ENCODE measurements at places on chromosomes 5 and 9.

- H3K36me3 ChIP-seq: no peaks in the 10 kb centered on the region
- peaks cover 2% of the 10 kb centered on the region for H3K27me3 ChIP-seq
- no peak overlapping the region for H3K27ac ChIP-seq
- no peak for DNase-seq
- no peaks in the 10 kb centered on the region for H3K4me1 ChIP-seq
Observed at GRCh38 chr9:134932606-134933005, 14.9 kb upstream of the FCN1 start.

DNA sequence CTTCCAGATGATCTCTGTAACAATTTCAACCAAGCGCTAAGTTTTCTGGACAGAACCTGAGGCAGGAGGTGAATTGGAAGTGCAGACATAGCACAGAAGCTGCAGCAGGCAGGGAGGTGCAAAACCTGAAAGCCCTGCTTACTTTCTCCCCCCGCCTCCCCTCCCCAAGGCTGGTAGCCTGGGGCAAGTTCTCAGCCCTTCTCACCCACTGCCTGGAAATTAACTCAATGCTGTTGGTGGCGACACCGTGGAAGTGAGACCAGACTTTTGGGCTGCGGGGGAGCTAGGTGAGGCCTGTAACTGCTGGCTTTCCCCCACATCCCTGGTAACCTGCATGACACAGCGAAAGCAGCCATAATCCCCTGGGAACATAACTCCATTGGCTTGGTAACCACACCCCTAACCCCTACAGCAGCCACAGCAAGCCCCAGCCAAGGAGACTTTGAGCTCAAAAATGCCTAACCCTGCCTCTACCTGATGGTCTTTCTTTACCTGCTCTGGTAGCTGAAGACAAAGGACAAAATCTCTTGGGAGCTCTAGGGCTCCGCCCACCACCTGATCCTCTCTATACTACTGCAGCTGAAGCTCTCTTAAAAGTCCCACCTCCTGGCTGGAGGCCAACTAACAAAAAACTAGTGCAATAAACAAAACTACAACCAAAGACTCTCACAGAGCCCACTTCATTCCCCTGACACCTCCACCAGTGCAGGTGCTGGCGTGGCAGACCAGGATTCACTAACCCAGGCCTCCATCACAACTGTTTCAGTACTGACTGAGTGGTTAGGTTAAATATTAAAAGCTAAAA is 11.9 kb upstream of the OR13C8 start:
- H3K4me3 ChIP-seq: no peak overlapping the region
- H3K36me3 ChIP-seq: no peaks in the 10 kb centered on the region
- no peak for DNase-seq
- no peaks in the 10 kb centered on the region for H3K27me3 ChIP-seq
- no peak overlapping the region for H3K27ac ChIP-seq

DNA sequence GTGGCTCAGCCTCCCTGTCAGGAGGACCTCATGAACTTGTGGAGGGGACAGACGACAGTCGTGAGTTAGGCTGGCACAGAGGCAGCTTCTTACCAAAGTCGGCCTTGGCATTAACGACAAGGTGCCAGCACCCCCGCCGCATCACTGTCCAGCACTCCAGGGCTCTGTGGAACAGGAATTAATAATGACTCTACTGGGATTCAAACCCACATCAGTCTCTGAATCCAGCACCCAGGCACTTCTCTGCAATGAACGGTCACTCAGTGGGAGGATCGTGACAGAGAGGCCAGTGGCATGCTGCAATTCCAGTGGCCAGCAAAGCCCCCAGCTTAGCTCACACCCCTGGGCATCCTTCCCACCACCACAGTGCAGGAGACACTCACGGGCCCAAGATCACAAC is 263.3 kb upstream of the ADAMTS16 start:
- H3K27me3 ChIP-seq: no peaks in the 10 kb centered on the region
- H3K36me3 ChIP-seq: no peaks in the 10 kb centered on the region
- DNase-seq: no peak
- H3K4me1 ChIP-seq: no peaks in the 10 kb centered on the region
- no peak overlapping the region for H3K4me3 ChIP-seq
- H3K27ac ChIP-seq: no peak overlapping the region

GRCh38 chr9:107838766-107839165 is 349.2 kb upstream of the KLF4 start:
- no peak overlapping the region for H3K4me3 ChIP-seq
- H3K27ac ChIP-seq: no peak overlapping the region
- no peaks in the 10 kb centered on the region for H3K4me1 ChIP-seq

DNA sequence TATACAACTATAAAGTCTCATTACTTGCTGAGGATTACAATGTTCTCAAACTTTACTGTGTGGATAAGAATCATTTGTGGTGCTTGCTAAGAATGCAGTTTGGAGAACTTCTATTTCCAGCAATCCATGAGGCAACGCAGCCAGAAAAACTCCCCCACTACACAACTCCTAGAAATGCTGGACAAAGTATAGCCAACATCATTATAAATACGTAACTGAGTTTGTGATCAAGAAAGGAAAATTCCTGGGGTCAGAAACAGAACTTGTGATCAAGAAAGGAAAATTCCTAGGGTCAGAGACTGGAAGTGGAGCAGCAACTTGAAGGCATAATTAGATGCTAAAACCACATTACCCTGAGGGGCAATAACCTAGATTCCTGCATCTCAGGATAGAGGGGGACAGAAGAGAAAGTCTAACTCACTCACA is 81.1 kb downstream of the MAT2B start:
- H3K4me3 ChIP-seq: no peak overlapping the region
- H3K27me3 ChIP-seq: no peaks in the 10 kb centered on the region
- no peak for DNase-seq
- no peaks in the 10 kb centered on the region for H3K36me3 ChIP-seq
- H3K4me1 ChIP-seq: no peaks in the 10 kb centered on the region
- no peak overlapping the region for H3K27ac ChIP-seq

DNA sequence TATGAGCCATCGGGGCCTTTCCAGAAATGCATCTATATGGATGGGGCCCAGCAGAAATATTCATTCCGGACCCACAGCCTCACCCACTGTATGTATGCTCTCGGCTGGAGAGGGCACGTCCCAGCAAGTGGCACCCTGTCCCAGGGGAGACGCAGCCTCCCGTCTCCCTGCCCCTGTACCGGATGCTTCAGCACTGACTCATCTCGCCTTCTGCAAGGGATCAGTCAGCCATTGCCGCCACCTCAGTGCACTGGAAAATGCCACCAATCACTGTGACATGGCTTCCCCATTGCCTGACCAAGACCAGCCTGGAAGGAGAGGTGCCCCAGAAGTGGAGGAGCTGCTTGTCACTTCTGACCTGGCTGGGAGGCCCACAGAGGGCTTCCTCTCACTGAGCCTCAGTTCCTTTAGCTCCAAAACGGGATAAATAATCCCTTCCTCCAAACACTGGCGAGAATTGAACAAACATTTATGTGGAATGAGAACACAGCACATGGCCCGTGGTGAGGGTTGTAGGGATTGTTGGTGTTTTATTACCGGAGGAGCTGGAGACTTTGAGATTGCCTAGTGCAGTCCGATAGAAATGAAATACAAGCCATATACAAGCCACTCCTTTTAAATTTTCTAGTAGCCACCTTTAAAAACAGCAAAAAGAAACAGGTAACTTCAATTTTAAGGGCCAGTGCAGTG is 43.9 kb upstream of the ORM1 start:
- H3K27ac ChIP-seq: no peak overlapping the region
- no peak overlapping the region for H3K4me3 ChIP-seq
- no peaks in the 10 kb centered on the region for H3K4me1 ChIP-seq
- H3K36me3 ChIP-seq: no peaks in the 10 kb centered on the region
- H3K27me3 ChIP-seq: no peaks in the 10 kb centered on the region

DNA sequence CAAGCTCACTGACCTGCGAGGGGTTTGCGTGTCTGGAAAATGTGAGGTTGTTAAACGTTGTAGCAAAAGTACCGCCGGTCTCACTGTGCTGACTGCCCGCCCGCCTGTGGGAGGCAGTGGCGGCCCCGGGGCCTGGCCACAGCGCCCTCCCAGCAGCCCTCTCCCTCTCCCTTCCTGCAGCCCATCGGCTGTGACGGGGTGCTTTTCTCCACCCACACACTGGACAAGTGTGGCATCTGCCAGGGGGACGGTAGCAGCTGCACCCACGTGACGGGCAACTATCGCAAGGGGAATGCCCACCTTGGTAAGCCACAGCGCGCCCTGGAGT is 6.2 kb downstream of the ADAMTSL2 start:
- no peaks in the 10 kb centered on the region for H3K4me1 ChIP-seq
- H3K36me3 ChIP-seq: no peaks in the 10 kb centered on the region
- DNase-seq: no peak
- H3K4me3 ChIP-seq: no peak overlapping the region
- no peak overlapping the region for H3K27ac ChIP-seq
- H3K27me3 ChIP-seq: peaks cover under 1% of the 10 kb centered on the region

- no peak overlapping the region for H3K4me3 ChIP-seq
- no peak for DNase-seq
- H3K4me1 ChIP-seq: peaks cover 2% of the 10 kb centered on the region
- H3K27me3 ChIP-seq: no peaks in the 10 kb centered on the region
Observed at GRCh38 chr5:97042996-97043395, 99.4 kb downstream of the LIX1 start.

DNA sequence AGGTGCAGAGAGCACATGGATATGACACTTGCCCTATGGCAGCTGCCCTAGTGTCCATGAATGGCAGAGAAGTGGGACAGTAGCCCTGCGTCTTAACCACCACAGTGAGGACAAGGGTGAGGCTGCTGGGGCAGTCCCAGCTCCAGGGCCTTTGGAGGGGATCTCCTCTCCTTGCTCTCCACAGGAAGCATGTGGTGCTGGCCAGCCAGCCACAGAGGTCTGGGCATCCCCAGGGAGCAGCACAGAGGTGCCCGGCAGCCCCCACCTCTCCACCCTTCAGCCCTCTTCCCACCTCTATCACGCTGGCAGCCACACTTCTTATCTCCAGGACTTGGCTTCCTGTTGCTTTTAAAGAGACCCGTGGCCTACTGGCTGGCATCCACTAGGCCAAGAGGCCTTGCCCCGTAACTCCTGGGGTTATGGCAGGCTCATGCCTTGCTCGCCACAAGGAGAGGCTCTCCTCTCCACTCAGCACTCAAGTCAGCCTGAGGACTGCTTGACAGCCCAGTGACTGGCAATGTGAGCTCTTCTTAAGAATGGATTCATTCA is 21.9 kb downstream of the CSF2 start:
- no peak for DNase-seq
- no peaks in the 10 kb centered on the region for H3K27me3 ChIP-seq
- peaks cover 16% of the 10 kb centered on the region for H3K36me3 ChIP-seq

DNA sequence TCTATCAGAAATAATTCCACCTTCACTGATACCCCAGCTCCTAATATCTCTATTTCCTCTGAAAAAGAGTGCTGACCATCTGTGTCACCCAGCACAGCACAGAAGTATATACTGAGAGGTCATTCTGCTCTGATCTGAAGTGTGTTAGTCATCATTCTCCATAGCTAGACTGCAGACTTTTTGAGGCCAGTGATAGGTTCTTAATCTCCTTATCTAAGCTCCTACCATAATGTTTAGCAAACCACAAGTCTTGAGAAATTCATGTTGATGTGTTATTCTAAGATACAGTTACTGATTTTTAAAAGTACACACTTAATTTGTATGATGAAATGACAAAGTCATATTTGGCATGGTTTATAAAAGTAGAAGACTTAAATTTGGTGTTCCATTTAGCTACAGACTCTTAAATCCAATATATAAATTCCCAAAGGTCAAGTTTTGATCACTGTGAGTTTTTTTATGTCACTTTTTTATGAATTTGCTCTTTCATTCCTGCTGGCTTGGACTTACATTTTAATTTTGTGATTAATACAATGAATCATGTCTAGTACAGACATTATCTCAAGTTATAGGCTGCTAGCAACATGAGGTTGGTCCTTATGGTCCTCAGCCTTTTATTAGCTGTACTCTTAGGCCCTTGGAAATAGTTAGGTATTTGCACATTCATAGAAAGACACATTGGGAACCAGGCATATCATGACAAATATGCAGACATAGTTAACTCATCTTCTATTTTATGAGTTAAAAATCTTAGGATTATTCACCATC is 380.8 kb downstream of the EBF1 start:
- H3K27ac ChIP-seq: no peak overlapping the region
- H3K4me3 ChIP-seq: no peak overlapping the region
- DNase-seq: no peak
- no peaks in the 10 kb centered on the region for H3K4me1 ChIP-seq

- no peaks in the 10 kb centered on the region for H3K27me3 ChIP-seq
- no peak for DNase-seq
- H3K27ac ChIP-seq: no peak overlapping the region
- H3K4me3 ChIP-seq: no peak overlapping the region
- H3K36me3 ChIP-seq: no peaks in the 10 kb centered on the region
- H3K4me1 ChIP-seq: no peaks in the 10 kb centered on the region
Observed at GRCh38 chr9:121811140-121811539, 159.7 kb downstream of the DAB2IP start.

DNA sequence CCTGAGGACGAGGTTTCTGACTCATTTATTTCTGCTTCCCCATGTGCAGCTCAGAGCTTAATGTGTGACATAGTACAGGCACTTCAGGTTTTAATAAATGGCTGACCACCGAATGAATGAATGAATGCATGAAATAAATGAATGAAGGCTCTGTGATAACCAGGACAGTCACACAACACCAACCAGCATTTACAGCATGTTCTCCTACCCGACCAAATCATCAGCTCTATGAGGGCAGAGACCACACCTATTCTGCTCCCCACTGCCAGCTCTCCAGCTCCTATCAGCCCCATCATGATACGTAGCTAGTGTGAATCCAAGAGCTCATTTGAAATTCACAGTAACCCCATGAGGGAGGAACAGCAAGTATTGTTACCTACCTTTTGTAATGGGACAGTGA is 4.8 kb downstream of the TMOD1 start:
- DNase-seq: no peak
- no peaks in the 10 kb centered on the region for H3K36me3 ChIP-seq
- H3K27me3 ChIP-seq: peaks cover 29% of the 10 kb centered on the region
- peaks cover 18% of the 10 kb centered on the region for H3K4me1 ChIP-seq
- no peak overlapping the region for H3K4me3 ChIP-seq

GRCh38 chr5:21680196-21680595 is 1172.9 kb downstream of the CDH12 start:
- H3K4me1 ChIP-seq: no peaks in the 10 kb centered on the region
- H3K4me3 ChIP-seq: no peak overlapping the region
- no peaks in the 10 kb centered on the region for H3K27me3 ChIP-seq
